ENCODE measurements at places on chromosomes 6 and 20.

- no peak for DNase-seq
Observed at GRCh38 chr20:20130399-20130798, 78.1 kb downstream of the CFAP61 start.

DNA sequence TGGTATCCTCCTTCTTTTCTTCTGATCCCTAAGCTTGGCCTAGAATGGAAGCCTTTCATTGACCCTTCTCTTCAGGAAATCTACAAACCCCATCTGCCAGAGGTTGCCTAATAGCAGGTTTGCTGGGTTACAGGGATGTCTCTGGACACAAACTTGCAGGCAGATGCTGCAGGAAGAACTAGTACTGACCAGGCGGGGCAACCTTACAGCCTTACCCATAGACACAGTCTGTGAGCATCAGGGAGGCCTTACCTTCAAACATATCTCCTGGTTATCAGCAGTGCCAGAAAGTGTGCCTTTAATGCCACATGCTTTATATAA, 2.6 kb downstream of the SCUBE3 start:
- DNase-seq, result no peak

GRCh38 chr6:162814426-162814973, 86.7 kb downstream of the PACRG start:
- DNase-seq, result no peak

DNA sequence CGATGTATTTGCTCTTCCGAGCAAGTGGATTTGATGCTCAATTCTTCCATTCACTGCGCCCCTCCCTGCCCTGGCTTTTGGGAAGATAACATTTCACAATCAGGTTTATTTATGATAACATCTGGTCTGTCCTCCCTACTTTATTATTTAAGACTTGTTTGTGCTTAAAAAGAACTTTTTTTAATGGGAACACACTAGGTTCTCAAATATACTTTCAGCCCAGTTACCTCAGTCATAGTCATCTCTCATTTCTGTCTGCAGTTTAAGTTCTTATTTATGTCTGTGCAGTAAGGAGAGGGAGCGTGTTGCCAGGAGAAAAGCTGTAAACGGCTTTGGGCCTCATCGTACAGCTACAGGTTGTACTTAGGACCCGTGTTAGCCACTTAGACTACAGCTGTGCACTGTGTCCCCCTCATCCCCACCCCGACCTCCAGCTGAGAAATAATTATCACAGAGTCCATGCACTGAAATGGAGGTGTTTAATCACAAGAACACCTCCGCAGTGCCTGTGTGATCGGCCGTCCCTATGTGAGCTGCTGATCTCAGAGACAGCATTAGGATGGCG, 99.3 kb downstream of the RPP40 start:
- DNase-seq, result no peak

DNA sequence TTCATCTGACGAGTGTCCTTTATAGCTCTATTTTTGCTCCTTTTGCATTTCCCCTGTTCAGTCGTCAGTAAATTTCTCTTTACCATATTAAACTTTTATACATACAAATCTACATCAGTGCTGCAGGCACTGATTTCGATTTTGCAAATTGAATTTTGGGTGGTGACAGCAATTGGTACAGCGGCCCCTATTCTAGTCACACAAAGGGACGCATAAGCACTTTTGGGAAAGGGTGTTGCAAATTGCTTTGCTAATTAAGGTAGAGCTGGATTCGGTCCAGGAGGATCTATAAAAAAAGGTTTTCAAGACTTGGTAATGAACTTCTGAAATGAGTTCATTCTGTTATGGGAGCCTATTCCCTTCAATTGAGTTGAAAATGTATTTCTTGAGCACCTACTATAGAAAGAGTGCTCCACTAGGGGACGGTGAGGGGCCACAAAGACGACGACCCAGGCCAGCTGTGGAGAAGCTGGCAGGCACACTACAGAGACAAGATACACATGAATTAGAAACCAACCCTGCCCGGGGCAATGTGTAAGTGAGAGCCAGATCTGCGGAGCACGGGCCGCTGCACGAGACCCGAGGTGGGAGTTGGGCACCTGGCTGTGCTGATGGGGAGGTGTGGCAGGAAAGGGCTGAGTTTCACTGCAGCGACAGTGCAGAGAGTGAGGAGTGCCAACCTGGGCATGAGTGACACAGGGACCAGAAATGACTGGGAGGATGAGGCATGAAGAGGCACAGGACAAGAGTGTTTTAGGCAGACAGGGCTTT, 5.4 kb downstream of the UQCC2 start:
- no peak for DNase-seq

DNA sequence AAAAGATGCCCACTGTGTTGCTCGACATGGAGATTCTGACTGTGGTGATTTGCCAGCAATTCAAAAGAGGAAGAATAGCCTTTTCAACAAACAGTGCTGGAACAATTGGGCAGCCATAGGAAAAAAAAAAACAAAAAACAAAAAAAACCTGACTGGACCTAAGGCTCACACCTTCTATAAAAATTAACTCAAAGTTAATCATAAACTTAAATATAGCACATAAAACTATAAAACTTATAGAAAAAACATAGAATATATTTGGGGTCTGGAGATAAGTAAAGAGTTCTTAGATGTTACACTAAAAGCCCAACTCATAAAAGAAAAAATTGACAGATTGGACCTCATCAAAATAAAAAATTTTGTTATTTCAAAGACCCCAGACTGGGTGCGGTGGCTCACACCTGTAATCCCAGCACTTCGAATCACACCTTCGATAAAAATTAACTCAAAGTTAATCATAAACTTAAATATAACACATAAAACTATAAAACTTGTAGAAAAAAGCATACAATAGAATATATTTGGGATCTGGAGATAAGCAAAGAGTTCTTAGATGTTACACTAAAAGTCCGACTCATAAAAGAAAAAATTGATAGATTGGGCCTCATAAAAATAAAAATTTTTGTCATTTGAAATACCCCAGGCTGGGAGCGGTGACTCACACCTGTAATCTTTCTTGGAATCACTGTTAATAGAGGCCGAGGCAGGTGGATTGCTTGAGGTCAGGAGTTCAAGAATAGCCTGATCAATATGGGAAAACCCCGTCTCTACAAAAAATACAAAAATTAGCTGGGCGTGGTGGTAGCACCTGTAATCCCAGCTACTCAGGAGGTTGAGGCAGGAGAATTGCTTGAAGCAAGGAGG, 115.6 kb upstream of the FAM83B start:
- no peak for DNase-seq

GRCh38 chr6:40545954-40546353, 41.2 kb downstream of the LRFN2 start:
- no peak for DNase-seq

DNA sequence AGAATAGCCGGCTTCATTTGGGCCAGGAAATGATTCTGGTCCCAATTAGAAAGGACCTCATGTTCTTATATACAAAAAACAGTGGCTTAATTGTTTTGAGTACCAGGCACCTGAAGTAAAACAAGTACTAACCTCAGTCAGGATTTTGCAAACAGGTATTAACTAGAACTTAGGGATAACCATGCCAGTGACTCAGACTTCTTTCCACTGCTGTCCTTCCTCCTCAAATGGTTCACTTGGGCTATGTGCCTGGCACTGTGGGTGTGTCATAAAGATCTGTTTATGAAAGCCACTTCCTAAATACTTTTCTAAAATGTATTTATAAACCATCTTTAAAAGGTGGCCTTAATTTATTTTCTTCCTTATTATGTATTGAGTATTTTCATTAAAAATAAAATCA, 10.7 kb downstream of the CLDN20 start:
- no peak for DNase-seq

DNA sequence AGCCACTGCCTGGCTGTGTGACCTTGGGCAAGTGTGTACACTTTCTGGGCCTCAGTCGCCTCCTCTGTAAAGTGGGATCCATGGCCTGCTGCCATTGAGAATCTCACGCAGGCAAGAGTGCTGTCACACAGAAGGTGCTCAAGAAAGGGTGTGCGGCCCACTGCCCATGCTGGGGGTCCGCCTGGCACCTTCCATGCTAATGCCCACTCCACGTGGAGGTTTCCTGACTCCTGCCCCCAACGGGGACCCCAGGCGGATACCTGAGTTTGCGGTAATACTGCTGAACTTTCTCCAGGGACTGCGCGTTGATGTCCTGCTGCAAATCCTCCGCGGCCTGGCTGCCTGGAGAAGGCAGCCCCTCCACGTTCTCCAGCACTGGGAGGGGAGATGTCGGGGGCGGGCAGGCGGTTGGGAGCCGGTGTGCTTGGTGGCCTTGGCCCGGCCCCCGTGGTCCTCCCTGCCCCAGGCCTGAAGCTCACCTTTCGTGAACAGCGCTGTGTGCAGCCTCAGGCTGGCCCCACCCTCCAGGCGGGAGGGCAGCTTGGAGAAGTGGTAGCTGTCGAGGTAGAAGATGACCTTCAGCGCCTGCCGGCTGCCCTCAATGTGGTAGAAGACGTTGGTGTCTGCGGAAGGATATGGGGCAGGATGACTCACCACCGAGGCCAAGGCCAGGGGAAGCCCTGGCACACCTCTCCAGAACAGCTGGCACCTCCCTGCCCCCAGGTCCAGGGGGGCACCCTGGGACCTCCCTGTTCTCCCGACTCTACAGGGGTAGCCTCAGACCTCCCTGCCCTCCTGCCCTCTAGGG, 195.6 kb downstream of the PREX1 start:
- no peak for DNase-seq

DNA sequence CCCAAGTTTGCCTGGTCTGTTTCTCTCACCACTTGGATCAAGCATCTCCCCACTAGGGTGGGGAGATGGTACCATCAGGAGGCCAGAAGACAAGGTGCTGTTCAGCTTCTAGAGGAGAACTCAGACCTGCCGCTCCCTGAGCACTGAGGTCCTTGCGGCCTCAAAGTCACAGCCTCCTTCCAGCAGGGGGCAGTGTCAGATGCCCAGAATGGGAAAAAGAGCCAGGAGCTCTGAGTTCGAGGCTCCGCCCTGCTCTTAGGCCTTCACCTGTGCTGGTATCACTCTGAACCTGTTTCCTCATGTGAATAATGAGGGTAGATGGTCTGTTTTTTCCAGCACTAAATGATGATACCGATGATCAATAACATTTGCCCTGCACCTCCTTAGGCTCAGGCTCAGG, 68.7 kb downstream of the TOX2 start:
- peak; percentile 57 for DNase-seq

- DNase-seq, result no peak
Observed at GRCh38 chr20:30611239-30611984, 646.1 kb upstream of the DEFB115 start.

- DNase-seq, result no peak
Observed at GRCh38 chr20:50294164-50295088, 103.8 kb downstream of the CEBPB start.

DNA sequence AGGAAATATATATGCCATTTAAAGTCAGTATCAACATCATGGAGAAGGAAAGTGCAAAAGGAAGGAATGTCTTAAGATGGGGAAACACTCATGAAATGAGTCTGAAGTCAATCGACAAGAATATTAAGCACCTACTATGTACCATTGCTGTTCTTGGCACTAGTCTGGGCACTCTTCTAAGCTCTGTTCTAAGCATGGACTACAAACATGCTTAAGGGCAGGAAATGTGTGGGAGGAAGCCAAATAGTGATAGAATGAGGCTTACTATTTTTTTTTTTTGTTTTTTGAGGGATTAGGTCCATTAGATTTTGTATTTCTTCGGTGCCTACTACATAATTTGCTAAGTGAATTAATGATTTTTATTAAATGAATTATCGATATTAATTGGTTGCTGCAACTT, 83.8 kb upstream of the SUPT3H start:
- DNase-seq, result no peak

DNA sequence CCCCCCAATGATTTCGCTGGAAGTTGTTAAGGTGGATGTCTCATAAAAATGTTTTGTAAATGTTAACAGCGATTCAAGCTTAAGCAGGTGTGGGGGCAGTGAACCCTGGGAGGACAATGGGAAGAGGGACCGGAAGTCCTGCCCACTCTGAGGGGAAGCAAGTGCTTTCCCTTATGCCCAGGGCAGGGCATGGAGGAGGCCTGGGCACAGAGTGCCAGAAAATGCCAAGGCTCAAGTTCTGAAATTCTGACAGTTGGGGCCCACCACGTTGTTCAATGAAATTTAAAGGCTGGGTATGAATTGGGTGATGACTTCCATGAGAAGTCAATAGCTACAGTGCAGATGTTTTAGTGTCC, 132.7 kb upstream of the SALL4 start:
- DNase-seq, result no peak

DNA sequence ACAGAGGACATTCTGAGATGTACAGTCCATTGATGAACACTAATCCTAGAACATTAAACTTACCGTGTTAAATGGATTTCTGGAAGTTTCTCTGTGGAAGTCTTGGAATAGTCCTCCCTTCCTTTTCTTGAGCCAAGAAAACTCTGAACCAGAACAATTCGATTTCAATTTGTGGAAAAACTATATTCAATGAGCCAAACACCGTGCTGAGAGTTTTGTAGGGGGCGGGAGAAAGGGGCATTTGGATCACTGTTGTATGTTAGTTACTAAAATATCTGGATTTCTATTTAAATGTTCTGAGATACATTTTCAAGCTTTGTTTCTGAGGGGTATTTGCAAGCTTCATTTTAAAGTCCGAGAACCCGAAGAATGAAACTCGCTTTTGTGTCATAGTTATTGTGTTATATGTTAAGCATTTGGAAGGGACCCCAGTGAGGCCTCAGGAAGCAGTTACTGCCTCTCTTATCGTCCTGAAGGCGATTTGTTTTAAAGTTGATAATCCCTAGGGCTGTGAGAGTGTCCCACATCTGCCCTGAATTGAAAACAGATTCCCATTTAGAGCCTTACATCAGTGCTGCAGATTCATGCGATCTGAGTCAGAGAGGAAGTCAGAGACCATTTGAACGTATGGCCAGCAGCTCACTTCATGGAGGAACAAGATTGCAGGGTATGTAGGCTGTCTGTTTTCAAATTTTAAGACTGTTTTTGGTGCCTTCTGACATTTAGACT, 70.8 kb upstream of the SASH1 start:
- DNase-seq, result no peak

- no peak for DNase-seq
Observed at GRCh38 chr6:130377915-130378314, 12.1 kb downstream of the TMEM200A start.

GRCh38 chr20:62668441-62669027, 26.2 kb downstream of the SLCO4A1 start:
- DNase-seq, result no peak

DNA sequence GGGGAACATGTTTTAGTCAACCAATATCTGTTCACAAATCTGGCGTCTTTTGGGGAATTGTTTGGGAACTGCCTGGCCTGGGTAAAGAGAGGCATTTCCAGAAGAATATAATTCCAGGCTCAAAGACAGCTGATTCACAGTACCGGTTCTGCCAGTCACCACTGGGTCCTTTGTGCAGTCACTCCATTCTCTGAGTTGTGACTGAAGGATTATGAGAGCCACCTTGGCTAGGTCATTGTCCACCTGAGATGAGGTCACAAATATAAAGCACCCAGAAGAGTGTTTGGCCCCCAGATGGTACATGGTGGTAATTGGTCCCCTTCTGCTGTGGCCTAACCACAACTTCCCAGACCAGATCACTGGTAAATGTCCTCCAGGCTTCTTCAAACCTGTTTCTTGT, 121.0 kb upstream of the SPACA1 start:
- DNase-seq, result no peak

GRCh38 chr6:36958775-36959554, 4.4 kb downstream of the PI16 start:
- no peak for DNase-seq
